ENCODE measurements at places on chromosomes 3 and 15. TPM values are rescaled to one million over a fixed set of nuclear protein-coding genes. Genes with fewer than 3 reads are reported as not detected.

Gene GRK7
- 0.17 TPM for polyA plus RNA-seq

DNA sequence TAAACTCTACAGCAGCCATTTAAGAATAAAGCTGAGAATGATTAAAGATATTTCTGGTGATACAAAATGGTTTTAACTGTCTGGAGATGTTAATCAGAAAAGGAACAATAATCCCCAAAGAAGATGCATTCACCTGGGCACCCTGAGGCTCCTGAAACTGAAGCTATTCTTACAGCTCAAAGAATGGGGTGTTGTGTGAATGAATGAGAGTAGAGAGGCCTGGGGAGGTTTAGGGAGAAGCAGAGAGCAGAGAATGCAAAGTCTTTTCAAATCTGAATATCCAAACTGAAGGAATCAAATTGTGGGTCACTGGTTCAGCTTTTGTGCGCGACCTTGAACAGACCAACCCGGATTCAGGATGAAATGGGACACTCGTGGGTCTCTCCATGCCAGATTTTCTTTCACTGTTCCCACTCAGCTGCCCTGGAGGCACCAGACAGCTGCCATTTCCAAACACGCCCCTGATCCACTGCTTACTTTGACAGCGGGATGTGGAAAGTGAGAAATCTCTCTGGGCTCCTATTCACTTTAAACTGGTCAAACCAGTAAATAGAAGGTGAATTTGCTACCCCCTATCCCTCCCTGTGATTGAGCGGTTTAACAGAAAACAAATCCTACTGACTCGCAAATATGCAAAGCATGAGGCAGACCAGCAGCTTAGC, 485.5 kb upstream of the THBS1 start:
- DNase-seq = no peak

Gene FEZF2
- polyA plus RNA-seq = not detected

- DNase-seq = no peak
Measured at GRCh38 chr3:62335196-62335595, 38.2 kb downstream of the FEZF2 start.

Gene ADAMTS9
- 66.8 TPM for polyA plus RNA-seq

GRCh38 chr15:82176542-82176941, 86.0 kb downstream of the EFL1 start:
- no peak for DNase-seq

Gene CNTN4
- polyA plus RNA-seq = 10.3 TPM

Gene NAALADL2
- polyA plus RNA-seq = 18.4 TPM

Gene ATXN7
- polyA plus RNA-seq = 24.7 TPM

- no peak for DNase-seq
Measured at GRCh38 chr3:111738790-111739189, 120.3 kb upstream of the PHLDB2 start.

GRCh38 chr3:190019006-190019405, 101.7 kb downstream of the P3H2 start:
- DNase-seq = no peak

Gene SLC28A2
- polyA plus RNA-seq = 0.25 TPM

Gene CMSS1
- polyA plus RNA-seq = 49.5 TPM

GRCh38 chr15:58159827-58160386, 21.7 kb downstream of the AQP9 start:
- no peak for DNase-seq

DNA sequence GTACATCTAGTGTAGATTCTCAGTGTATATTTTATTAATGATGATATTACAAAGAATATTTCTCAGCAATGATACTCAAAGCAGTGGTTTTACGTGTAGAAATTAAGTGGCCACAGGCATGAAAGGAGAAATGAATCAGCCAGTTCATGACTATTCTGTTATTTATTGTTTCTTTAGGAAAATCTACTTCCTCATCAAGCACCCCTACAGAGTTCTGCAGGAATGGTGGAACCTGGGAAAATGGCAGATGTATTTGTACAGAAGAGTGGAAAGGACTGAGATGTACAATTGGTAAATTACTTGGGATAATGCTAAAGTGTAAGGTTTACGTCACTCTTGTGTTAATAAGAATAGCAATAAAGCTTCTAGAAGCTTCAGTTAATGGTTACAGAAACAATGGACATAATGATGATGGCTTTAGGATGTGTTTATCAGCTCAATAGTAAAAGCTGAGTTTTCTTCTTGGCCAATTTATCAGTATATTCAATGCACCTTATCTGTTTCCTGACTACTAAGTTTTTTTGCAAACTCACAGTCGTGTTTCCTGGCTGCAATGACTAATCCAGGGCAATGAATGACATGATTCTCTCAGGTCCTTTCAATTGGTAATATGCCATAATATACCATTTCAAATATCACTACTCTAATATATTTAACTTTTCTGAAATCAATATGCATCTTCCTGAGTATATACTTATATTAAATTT, 20.2 kb downstream of the ADGRG7 start:
- DNase-seq = no peak

Gene NKIRAS1
- 12.7 TPM for polyA plus RNA-seq

- no peak for DNase-seq
Measured at GRCh38 chr15:52924630-52925029, 134.5 kb upstream of the ONECUT1 start.

Gene NLGN1
- 11.4 TPM for polyA plus RNA-seq

Gene EHHADH
- polyA plus RNA-seq = 7.9 TPM

- no peak for DNase-seq
Measured at GRCh38 chr3:184135911-184136260, 728 bp downstream of the EIF2B5 start.
